Ammon's horn (tissue), 1 donor: ENCODE measurements at places on chromosomes 7 and 10.

- no peak for DNase-seq
Observed at GRCh38 chr7:106022193-106022821, 59.2 kb downstream of the CDHR3 start.

- DNase-seq: no peak
Observed at GRCh38 chr10:124002391-124003069, 90.9 kb downstream of the CHST15 start.

GRCh38 chr10:47243791-47244190, 56.2 kb upstream of the GDF10 start:
- DNase-seq: no peak

DNA sequence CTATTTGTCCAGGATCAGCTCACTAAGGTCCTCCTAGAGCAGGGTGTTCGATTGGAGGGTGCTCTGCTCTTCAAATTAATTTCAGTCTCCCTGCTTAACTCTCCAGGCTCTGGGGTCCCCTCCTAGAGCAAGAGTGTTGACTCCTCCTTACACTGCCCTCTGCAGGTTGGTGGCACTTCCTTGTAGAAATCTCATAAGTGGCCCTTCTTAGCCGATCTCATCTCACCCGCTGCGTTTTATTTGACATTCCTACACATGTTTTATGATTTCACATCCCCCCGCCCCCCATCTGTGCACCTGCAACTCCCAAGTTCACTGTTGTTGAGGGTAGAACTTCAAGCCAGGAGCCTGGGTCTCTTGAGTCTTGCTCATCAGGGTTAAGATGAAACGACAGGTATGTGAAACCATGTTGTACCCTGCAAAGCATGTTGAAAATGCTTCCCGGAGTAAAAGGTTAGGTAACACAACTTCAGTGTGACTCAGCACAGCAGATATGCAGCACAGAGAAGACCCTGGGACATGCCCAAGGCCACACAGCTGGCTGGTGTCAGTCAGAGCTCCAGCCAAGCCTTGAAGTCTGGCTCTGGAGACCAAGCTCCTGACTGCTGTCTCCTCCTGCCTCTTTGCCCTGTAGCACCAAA, 171.2 kb downstream of the PRKAG2 start:
- peak; percentile 62 for DNase-seq

DNA sequence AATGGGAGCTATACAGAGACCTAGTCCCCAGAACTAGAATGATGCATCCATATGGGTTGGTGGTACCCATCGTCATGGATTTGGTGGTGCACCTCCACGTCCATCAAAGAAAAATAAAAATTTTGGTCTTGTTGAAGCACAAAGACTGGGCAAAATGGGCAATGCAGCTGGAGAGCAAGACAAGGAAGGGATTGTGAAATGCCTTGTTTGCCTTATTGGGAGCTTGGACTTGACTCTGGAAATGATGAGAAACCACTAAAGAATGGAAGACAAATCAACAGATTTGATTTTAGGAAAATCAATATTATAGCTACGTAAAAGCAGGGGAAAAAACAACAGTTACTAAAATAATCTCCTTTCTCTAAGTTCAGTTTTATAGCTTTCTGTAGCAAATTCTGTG, 150.9 kb downstream of the CPED1 start:
- DNase-seq: no peak

DNA sequence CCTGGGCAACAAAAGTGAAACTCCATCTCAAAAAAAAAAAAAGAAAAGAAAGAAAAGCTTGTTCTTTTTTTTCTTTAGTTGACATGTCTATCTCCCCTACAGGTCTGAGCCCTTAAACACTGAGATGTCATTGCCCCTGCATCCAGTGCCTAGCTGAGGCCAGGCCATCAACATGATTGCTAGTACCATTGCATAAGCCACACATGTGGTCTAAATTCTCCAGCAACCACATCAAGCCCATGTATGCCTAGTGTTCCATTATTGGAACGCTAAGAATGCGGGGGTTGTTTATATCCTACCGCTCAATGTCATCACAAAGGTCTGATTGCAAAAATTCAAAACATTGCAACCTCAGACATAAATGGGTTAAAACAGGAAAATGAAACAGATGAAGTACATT, 62.7 kb downstream of the NPTX2 start:
- DNase-seq: no peak

GRCh38 chr10:33136781-33137180, 178.8 kb upstream of the ITGB1 start:
- DNase-seq: no peak

DNA sequence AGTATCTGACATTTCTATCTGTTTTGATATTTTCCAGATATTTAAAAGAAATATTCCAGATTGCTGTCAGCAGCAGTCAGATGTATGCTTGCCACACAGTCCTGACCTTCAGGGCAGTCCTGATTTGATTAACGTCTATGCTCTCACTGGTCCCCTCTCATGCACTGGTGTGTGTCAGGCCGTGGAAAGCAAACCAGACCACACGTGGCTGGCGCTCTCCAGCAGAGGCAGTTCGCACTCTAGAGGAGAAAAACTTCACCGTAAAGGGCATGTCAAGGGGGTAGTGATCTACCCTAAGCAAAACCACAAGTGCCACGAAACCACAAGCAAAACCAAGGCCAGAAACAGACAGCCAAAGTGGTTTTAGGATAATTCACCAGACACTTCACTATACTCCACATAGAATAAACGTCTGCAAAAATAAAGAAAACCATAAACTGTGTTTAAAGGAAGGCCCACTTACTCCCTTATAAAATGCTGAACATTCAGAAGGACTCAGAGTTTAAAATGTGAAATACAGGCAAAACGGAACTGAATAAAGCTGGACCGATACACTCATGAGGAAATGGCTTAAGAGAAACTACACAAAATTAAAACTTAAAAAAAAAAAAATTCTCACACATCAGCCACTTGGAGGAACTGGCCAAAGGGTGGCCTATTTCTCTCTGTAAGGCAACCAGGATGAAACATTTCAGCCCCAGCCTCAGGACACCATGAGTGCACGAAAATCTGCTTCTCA, 26.4 kb downstream of the PARP12 start:
- no peak for DNase-seq

DNA sequence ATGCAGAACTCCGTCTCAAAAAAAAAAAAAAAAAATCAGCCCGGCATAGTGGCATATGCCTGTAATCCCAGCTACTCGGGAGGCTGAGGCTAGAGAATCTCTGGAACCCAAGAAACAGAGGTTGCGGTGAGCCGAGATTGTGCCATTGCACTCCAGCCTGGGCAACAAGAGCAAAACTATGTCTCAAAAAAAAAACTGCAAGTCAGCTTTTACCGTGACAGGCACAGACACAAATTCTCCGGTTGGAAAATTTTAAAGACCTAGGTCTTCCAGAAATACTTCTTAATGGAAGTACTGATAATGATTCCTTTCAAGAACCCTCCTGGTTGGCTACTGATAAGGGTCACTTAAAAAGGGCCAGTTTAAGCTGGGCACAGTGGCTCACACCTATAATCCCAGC, 19.4 kb upstream of the ARPC1B start:
- DNase-seq: no peak

- DNase-seq: no peak
Observed at GRCh38 chr7:24820730-24821044, 63.4 kb upstream of the GSDME start.

DNA sequence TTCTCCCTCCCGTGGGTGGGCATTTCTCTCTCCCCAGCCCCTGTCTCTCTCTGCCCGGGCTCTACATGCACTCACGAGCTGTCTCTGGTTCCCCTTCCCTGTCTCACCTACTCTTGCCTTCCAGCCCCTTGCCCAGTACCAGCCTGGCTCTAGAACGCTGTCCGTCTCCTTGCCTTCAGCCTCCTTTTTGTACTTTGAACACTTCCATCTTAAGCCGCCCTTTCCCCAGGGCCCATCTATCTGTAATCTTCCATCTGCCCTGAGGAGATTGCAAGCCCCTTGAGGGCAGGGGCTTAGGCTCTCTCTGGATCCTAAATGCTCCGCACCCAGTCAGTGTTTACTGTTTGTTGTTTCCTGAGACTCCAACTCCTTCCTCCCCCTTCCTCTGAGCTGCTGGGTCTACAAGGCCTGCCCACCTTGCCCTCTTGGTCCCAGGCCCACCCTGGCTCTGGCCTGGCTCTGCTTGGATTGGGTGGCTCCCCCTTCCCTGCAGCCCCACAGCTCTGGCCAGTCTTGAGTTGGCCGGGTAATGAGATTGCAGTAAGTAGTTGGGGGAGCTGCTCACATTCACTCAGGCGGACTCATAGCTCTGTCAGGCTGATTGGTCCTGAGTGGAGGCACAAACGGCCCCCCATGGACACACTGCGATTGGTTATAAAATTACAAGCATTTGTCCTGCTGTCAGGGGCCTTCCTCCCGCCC, 28.3 kb downstream of the POLL start:
- no peak for DNase-seq

DNA sequence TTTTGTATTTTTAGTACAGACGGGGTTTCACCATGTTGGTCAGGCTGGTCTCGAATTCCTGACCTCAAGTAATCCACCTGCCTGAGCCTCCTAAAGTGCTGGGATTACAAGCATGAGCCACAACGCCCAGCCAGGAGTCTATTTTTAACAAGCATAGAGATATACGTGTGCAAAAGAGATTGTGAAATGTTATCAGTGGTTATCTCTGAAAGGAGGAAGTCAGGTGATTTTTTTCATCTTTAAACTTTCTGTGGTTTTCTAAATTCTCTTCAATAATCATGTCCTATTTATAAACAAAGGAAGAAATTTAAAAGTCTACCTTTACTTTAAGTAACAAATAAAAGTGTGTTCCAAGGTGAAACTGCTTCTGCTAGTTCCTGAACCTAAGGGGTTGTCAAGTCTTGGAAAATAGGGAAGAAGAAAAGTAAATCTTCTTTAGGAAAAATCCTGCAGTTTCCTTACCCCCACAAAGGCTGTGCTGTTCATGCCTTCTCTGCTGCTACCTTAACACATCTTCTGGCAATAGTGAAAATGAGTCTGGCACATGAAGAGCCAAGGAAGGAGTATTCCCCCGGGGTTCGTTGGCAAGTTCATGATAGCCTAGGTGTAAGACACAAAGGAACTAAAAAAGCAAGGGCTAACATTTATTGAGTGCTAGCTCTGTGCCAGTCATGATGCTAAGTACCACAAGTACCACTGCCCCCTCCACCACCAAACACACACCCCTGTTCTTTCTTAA, 51.1 kb downstream of the CYP26A1 start:
- DNase-seq: no peak

DNA sequence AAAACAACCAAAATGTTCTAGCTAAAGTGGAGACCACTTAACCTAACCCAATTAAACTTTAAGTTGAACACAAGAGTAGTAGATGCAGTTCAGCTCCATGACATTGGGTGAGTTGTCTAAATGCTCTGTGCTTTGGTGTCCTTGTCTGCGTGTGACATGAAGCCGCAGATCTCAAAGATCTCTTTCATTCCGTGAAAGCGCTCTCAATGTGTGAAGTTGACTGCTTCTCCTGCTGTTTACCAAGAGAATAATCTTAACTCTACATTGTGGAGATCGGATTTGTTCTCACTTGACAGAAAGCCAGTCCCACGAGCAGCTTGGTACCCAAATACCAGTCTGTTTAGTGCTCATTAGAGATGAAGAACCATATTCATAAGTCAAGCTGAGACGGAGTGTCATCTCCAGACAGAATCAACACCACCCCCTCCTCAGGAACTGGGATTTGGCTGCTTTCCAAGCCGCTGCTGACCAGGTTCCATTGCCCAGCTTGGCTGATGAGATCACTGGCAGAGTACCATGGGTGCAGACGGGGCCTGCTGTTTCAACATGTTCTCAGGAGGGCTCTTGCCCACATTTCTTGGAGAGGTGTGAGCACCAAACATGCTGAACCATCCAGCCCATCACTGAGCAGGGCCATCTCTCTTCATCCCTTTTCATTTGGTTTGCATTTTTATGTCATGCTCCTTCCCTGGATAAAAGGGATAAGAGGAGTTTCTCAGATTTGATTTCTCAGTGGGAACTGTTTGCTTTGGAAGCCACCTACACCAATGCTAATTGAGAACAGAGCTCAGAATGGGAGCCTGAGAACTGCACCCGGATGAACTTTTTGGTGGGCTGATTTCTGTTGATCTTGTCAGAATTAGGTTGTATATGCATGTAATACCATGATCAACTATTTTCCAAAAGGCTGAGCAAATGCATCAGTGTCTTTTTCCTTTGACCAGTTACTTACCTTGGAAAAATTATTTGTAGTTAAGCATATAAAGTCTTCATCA, 95.8 kb upstream of the AGBL3 start:
- DNase-seq: peak; percentile 71

DNA sequence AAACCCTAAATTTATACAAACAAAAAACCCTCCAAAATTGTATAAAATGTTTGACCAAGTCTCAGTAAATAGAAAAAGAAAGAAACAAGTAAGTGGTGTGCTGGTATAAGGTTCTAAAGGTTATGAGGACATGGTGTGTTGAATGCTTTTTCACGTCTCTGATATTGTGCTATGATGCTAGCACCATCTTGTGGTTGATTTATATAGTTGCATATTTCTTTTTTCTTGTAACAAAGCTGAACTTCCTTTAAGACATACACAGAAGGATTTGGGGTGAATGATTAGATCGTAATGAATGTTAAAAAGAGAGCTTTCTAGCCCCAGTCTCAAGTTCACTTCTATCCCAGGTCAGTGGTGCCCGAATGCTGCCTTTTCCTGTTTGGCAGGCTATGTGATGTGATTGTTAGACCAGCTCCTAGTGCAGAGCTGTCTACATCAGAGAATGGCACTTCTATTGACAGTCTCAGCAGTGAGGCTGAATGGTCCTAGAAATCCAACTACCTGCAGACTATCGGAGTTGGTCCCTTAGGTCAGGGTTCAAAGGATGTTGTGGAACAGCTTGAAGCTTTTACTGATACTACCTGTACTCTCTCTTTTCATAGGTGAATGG, 25.0 kb downstream of the VTI1A start:
- DNase-seq: peak; percentile 70

DNA sequence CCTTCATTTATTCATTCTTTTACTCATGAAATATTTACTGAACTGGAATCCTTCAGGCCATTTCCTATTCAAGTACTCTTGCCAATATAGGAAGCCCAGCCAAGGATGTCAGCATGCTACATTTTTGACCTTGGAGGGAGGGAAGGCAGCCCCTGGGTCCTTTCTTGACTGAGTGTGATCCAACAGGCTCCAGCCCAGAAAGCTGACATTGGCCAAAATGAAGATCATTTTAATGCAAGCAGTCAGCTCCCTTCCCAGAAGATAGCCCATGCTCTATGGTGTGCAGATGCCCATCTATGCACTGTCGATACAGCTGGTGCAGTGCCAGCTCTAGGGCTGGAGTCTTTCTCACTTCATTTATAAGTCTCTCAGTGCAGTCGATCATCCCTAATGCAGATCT, 646.0 kb downstream of the KCNMA1 start:
- DNase-seq: no peak

DNA sequence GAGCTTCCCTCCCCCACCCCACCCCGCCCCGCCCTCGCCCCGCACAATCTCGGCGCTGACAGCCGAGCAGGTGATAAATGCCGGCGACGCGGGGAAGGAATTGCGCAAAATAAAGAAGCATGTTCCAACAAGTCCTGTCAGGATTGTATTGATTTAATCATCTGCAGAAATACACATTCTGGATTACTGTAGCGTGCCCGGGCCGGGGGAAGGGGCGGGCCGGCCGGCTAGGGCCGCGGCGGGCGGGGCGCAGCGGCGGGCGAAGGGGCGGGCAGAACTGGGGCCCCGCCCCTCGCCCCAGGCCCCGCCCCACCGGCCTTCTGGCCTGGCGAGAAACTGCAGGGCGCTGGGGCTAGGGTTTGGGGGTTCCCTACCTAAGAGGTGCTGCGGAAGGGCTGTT, 88.9 kb upstream of the PAX2 start:
- DNase-seq: no peak
